ENCODE measurements at places on chromosomes 11 and 22.

DNA sequence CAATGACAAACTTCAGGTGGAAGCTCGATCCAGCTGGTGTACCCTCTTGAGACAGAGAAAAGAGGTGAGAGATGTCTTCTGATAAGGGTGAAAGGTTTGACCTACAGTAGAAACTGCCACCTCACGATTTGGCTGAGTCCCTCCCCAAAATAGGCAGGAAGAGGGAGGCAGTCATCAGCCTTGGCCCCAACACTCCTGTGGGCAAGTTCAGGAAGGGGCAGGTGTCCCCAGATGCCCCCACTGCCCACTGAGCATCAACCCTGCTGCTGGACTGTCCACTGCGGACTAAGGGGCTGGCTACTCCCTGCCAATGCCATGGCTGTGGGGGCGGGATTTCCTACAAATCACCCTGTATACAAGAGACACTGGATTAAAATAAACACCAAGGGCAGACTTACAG lies 441.4 kb downstream of the BUD13 start:
- DNase-seq, result no peak

DNA sequence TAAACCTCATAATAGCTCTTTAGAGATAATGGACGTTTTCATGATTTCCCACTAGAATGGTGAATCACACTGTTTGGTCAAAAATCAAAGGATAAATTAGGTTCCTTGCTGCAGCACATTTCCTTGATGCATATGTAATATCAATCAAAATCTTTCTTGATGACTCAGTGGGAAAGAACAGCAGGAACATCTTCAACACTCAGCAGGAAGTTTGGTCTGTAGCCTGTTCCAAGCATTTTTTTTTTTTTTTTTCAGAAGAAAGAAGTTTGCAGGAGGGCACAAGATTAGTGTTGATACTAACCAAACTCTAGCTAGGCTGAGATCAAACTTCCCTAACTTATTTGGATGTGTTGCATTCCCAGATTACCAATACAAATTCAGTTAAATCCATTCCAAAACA lies 1529.8 kb downstream of the FAM181B start:
- DNase-seq, result no peak

DNA sequence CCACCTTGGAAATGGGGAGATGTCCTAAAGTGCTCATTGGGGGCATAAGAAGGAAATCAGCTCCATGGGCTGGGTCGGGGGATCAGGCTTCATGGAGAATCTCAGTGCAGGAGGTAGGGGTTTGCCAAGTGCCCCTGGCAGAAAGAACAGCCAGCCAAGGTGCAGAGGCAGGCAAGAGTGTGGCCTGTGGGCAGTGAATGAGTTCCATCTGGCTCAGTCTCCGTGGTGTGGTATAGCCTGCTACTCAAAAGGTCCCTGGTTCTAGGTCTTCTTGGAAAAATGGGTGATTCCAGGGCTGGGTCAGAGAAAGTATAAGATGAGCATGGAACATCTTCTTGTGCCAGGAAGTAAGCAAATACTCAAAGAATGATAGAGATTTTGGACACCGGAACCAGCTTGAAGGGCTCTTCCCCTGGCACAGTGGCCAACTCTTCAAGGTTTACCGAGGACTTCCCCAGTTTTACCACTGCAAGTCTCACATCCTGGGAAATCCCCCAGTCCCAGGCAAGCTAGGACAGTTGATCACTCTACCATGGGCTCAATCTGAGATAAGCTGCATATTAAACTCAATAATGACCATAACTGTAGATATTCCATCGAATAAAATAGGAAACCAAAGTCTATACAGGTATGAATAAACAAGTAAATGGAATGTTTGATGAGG lies 10.6 kb upstream of the ARAP1 start:
- DNase-seq, result no peak

DNA sequence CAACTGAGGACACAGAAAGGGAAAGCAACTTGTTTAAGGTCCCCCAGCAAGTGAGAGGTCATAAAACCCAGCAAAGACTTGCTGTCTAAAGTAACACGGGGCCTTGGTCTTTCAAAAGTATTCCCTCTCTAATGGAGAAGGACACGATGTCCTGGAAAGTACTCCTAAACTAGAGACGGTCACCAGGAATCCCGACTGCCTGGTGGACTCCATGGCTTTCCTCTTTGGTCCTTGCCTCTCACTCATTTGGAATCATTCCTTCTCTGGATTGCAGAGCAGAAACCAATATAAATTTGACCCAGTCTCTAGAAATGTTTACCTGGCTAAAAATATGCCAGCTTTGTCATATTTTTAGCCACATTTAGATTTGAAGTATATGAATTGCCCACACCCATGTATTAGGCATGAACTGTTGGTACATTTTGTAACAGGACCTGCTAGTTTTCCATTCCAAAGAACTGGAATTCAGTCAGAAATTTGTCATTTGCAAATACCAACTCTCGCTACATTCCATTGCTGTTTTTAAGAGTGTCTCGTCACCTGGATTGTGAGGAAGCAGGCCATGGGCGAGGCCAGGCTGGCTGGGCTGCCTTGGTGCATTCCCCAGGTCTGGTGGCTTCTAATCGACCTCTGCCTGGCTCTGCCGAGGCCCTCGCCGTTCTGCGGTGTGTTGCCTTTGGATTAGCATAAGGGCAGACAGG lies 12.9 kb downstream of the NAV2 start:
- no peak for DNase-seq

DNA sequence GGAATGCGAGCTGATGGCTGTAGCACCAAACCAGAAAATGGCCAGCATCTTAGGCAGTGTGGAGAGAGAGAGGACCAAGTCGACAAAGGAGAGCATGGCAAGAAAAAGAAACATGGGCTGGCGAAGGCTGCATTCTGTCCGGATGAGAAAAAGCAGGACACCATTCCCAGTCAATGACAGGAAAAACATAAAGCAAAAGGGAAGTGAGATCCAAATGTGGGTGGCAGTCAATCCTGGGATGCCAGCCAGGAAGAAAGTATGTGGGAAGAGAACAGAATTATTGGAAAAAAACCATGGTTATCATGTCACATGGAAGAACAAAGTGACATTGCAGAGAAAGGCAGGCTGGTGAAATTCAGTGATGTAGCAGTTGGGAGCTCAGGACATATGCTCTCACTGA lies 36.9 kb upstream of the OR56A1 start:
- DNase-seq, result no peak

GRCh38 chr11:31973172-31973571 lies 117.7 kb upstream of the RCN1 start:
- no peak for DNase-seq

DNA sequence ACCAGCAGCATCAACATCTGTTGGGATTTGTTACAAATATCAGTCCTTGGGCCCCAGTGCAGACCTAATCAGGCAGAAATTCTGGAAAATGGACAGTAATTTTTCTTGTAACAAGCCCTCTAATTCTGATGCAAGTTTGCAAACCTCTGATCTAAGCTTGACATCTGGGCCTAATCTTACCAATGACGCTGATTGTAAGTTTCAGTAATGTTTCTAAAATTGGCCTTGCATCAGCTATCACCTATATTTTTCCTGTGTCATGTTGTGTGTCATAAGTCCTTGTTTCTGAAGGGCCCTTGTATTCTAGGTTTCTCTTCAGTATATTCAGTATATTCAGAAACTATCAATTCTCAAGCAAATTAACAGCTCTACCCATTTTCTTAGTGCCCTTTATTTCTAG lies 36.4 kb downstream of the ZNF215 start:
- DNase-seq, result no peak

- no peak for DNase-seq
These were observed 40.4 kb downstream of the BCR start for GRCh38 chr22:23220485-23221350.

- no peak for DNase-seq
These were observed 5.2 kb downstream of the C11orf52 start for GRCh38 chr11:111923951-111924350.

DNA sequence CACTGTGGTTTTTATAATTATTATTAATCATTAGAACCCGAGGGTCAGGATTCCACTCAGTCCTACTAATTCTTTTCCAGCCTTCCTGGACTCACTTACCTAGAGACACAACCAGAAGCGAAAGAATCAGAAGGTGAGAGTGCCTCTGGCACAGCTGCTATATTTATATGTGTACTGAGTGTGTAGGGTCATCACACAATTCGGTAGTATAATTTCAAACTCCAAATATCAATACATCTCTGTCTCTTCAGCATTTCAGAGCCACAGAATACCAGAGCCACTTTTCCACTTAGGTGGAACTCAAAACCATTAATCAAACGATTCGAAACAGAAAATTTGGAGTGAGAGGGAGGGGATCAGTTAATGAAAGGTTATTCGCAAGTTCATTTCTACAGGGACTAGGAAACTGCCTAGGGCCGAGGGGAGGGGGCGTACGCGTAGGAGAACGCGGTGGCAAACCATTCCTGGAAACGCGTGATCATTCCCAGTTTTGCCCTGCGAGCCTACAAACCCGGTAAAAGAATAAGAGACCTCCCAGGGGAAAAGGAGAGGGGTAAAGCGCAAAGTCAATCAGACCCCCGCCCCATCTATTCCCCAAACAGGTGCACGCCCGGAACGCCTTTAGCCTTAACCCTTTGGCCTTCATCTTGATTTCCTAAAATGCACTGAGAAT lies 5.4 kb downstream of the BSX start:
- no peak for DNase-seq

- DNase-seq, result no peak
These were observed 119.0 kb downstream of the LDLRAD3 start for GRCh38 chr11:36062796-36063365.

- peak; percentile 40 for DNase-seq
These were observed 29.7 kb upstream of the SORL1-AS1 start for GRCh38 chr11:121482231-121483129.

DNA sequence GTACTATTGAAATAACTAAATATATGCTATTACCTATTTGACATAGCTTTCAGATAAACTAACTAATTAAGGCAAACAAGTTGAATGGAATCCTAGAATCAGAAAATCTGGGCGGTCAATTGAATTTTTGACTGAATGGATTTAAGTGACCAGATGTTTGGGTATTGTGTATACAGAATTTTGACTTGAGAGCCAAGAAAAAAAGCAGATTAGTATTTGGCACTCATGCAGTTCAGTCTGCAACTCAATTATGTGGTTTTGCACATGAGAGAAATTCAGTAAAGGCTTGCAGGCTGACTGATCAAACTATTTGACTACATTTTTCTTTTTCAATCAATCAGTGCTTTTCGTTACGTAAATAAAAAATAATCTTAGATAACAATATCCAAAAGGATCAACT lies 254.8 kb downstream of the GUCY1A2 start:
- DNase-seq, result no peak

DNA sequence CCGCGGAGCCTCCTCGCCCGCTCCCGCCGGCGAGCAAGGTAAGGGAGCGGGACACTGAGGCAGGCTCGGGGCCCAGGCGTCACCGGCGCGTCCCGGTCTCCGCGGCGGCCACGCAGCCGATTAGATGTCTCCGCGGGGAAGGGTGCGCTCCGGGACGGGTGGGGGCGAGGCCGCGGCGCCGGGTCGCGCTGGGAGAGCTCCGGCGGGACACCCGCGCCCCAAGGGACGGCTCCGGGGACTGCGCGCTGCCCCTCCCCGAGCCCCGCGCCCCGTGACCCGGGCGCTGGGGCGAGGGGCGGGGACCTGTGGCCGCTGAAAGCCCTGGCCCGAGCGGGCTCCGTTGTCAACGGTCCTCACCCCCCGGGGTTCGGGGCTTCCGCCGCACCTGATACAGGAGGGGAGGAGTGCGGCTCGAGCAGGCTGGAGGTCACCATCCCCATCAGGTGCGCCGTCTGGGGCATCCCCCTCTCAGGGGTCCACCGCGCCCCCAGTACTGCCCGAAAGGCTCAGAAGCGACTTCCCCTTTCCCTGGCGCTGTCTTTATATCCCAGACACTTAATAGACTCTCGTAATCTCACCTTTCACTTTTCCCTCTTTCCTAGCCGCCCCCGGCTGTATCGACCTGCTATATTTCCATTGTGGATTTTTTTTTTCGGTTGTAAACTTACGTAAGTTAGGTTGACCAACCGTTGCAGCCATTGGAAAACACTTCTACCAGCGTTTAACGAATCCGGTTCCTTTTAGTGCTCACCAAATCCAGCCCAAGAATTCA lies 573 bp downstream of the PPFIA1 start:
- peak; percentile 15 for DNase-seq

- no peak for DNase-seq
These were observed 45.9 kb downstream of the CHRDL2 start for GRCh38 chr11:74685338-74685737.

DNA sequence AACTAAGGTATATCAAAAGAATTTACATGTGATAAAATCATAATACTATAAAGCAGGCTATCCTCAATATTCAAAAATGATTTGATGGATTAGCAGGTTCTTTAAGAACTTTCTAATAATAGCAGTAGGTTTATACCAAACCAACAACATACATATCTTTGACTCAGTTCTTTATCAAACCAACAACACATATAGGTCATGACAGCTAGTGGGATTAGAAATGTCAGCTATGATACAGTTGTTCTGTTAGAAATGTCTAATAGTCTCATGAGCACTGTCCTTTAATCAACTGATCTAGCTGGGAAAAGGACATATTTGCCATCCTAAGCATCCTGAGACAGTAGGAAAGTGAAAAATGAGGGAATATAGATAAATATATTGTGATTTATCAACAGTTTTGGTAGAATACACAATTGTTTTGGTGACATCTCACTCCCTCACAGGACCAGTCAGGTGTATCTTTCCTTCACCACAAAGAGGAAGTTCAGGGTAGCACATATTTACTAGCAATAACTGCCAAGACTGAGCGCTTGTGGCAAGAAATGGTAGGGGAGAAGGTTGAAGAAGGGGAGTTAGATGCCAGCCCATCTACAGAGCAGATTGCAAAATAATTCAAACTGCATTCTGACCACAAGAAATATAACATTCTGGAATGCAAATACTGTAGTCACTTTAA lies 90.8 kb upstream of the APOA1 start:
- DNase-seq, result no peak

GRCh38 chr22:49820984-49821383 lies 6.7 kb downstream of the BRD1 start:
- no peak for DNase-seq

GRCh38 chr11:14054116-14055107 lies 91.9 kb downstream of the SPON1 start:
- no peak for DNase-seq

- no peak for DNase-seq
These were observed 505.7 kb upstream of the LUZP2 start for GRCh38 chr11:23991165-23991539.

- DNase-seq, result no peak
These were observed 9.1 kb downstream of the ANKK1 start for GRCh38 chr11:113396690-113397089.

- DNase-seq, result no peak
These were observed 33.4 kb downstream of the SERPINH1 start for GRCh38 chr11:75595429-75595828.

DNA sequence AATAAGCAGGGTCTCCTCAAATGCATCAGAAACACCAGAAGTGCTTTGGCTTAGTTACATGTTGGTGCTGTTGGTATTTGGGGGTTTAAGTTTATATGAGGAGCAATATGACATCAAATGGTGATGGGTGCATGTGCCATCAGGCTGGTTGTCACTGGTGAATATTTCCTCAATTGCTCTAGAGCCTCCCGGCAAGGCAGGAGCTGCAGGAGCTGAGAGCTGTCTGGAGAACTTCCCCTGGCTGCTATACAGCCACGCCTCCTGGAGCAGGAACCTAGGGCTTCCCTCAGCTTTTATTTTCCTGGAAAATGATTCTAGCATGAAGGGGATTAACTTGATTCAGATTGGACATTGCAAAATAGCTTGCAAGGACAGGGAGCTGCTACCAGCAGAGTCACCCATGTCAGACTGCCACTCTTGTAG lies 15.8 kb downstream of the IGLL5 start:
- DNase-seq, result no peak

- DNase-seq, result no peak
These were observed 85.2 kb upstream of the IGLL5 start for GRCh38 chr22:22802339-22802970.

GRCh38 chr11:25423436-25424199 lies 908.3 kb upstream of the ANO3 start:
- no peak for DNase-seq

All from stimulated activated CD4-positive, alpha-beta T cell treated with anti-CD3 and anti-CD28 coated beads, TNF-alpha, amount 100 ng/mL, for 4 hours (primary cell).